ENCODE measurements at places on chromosomes 1 and 21.

DNA sequence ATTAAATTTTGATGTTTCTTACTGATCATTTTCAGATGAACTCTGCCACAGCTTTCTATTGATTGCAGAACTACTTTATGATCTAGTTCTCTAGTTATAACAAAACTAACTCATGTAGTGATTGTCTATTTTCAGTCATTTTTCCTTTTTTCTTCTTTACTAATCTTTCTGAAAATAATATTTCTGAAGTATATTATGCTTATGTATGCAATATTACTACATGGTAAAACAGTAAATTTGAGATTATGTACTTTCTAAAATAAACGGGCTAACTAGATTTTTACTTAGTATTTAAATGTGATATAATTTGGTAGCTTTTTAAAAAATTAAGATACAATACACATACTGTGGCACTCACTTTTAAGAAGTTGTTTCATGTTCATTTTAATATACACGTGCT lies 7.6 kb downstream of the TSNAX start:
- no peak for DNase-seq

DNA sequence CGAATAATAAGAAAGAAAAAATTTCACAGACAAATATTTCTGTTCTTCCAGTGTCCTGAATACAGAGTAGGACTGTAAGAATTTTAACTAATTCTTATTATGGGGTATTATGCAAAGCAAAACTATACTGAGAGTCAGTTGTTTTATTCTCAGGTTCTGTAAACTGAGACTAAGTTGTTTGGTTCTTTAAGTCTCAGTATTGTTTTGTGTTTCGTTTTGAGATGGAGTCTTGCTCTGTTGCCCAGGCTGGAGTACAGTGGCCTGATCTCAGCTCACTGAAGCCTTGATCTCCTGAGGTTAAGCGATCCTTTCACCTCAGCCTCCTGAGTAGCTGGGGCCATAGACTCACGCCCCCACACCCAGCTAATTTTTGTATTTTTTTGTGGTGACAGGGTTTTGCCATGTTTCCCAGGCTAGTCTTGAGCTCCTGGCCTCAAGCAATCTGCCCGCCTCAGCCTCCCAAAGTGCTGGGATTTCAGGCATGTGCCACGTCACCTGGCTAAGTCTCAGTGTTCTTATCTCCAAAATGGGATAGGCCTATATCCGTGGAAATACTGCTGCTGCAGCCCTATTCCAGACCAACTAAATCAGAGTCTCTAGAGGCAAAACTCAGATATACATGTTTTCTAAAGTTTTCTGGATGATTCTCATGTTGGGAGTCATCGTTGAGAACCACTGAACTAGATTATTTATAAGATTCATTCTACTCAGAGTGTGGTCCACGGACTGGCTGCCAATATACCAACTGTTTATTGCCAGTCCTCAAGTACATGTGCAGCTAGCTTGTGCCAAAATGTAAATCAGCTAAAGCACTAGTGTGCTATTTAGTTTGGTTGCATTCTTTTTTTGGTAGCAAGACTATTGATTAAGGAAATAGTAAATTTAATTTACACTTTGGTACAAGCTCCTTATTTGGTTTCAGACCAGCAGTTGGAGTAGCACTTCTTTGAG lies 116.6 kb downstream of the HS2ST1 start:
- DNase-seq = no peak

- DNase-seq = no peak
Measured at GRCh38 chr1:5424802-5425703, 567.2 kb downstream of the NPHP4 start.

- DNase-seq = no peak
Measured at GRCh38 chr1:163414778-163415177, 93.0 kb downstream of the NUF2 start.

GRCh38 chr1:202619505-202619904 lies 90.7 kb downstream of the SYT2 start:
- no peak for DNase-seq

DNA sequence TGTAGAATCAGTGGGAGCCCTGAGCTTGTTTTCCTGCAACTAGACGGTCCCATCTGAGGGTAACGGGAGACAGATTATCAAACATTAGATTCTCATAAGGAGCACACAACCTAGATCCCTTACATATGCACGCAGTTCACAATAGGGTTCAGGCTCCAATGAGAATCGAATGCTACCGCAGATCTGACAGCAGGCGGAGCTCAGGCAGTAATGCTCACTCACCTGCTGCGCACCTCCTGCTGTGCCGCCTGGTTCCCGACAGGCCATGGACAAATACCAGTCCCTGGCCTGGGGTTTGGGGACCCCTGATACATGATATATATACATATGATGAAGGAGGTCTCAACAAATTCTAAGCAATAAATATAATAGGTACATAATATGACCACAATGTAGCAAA lies 19.7 kb upstream of the SMIM12 start:
- DNase-seq = no peak

- DNase-seq = no peak
Measured at GRCh38 chr1:110538921-110539320, 19.9 kb upstream of the KCNA10 start.

GRCh38 chr1:168734946-168735345 lies 5.9 kb upstream of the DPT start:
- DNase-seq = no peak

DNA sequence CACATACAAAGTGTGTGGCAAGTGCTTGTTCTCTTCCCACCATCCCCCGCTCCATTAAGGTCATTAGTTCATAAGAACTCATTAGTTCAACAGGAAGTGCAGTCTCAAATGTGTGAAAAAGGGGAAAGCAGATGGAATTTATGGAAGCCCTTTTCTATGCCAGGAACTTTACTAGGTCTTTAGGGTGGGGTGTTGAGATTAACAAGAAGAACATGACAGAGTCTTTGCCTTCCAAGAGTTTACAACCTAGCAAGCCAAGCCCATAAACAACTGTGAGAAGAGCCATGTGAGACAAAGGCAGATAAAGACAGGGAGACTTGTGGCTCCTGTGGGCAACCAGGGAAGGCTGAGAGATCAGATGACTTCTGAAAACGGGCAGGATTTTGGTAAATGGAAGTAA lies 21.4 kb downstream of the PLEKHA6 start:
- no peak for DNase-seq

DNA sequence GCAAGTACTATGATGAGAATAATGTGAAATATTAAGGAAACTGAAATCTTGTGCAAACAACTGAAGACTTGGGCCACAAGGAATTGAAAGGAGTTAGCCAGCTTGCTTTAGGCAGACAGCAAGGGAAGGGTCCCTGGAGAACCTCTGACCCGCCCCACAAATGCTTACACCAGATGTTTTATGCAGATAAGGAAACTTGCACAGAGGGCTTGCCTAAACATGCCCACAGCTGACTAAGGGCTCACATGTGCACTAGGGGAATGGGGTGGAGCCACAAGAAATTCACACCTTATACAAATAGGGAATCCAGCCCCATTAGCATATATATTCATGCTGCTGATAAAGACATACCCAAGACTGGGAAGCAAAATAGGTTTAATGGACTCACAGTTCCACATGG lies 86.1 kb upstream of the CYYR1 start:
- DNase-seq = no peak

DNA sequence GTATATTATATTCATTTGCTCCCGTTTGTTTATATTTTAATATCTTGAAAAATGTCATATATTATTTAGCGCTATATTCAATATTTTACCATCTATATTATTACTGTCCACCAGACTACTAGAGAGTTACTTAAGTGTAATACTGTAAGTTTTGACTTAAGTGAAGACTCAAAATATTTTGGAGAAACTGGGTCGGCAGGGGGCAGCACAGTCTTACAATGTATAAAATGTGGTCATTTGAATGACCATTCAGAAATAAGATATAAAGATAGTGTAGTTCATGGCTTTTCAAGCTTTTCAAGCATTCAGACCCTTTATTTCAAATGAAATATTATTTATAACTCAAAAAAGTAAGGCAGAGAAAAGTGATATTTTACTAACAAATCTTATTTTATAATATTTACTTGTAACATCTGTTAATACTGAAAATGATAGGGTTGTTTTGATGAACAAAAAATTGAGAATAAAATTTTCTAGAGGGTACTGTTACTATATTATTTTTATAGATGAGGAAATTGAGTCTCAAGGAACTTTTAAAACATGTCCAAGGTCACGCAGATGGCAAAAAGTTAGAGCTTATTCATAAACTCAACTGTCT lies 89.0 kb upstream of the SERTAD4 start:
- peak; percentile 71 for DNase-seq

GRCh38 chr1:245874942-245875580 lies 632.0 kb downstream of the SMYD3 start:
- peak; percentile 79 for DNase-seq

GRCh38 chr1:224621813-224622682 lies 5.9 kb downstream of the CNIH3 start:
- no peak for DNase-seq

DNA sequence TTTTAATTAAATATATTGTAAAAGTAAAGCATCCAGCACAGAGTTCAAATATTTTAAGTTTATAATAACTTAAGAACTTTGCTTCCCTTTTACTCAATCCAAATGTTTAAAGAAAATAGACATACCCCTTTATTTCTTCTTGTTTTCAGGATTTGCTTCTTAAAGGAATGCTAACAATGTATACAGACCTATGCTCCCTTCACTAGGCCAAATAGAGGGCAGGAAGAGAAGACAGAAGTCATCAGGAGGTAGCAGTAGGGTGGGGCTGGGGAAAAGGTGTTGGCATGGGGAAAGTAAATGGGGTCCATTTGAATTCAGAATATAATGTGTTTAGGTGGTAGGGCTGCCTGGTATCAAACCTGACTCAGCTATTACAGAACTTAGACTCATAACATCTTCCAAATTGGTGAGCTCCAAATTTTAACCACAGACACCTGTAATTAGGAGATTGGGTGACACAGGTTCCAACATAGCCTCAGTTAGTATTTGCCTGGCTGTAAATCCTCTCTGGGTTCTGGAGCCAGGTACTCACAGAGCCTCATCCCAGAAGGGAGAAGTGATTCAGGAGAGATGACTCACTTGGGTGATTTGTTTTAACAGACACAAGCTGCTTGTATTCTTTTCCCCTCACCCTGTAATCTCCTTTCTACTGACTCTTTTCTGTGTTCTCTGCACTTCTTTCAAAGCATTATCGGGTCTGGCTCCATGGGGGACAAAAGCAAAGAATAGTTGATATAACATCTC lies 60.1 kb upstream of the DUSP10 start:
- DNase-seq = no peak

DNA sequence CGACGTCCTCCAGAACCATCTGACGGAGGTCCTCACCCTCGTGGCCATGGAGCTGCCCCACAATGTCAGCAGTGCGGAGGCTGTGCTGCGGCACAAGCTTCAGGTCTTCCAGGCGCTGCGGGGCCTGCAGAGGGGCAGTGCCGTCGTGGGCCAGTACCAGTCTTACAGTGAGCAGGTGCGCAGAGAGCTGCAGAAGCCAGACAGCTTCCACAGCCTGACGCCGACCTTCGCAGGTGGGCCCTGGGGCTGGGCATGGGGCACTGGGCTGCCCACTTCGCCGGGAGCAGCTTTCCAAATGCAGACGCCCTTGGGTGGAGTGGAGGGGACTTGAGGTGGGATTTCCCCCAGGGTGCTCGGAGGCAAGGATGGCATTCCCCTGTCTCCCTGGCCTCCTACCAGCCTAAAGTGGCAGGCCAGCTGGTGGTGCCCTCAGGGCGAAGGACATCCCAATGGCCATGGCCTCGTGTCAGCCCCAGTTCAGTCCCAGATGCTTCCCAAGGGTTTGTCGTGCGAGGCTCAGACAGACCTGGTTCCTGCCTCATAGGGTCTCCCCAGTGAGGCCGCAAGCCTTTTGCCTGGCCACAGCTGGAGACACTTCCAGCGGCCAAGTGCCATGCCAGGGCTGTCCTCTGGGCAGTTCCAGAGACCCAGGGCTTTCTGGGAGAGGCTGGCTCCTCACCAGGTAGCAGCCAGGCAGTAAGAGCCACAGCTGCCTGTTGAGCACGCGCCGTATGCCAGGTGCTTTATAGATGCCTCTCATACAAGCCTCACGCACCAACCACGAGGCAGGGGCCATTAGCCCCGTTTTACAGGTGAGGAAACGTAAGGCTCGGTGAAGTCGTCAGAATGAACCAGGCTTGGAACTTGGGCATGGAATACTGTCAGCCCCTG lies 27.8 kb downstream of the H6PD start:
- no peak for DNase-seq

DNA sequence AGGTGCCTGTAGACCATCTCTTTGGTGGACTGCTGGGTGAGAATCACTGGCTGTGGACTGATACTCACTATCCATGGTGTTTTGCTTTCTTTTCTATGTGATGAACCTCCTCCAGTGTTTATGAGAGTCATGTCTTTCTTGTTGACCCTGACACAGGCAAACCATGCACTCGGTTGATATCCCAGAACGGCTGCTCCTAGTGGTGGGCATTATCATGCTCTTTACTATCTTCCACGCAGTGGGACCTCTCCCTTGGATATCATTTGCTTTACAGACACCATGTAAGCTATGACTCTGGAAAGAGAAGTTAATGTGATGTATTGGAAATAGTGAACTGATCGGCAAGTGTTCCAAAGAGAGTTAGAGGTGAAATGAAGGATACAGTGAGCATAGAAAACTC lies 1455.6 kb downstream of the BRINP3 start:
- no peak for DNase-seq

- DNase-seq = no peak
Measured at GRCh38 chr21:36396971-36397370, 11.8 kb downstream of the CHAF1B start.

- no peak for DNase-seq
Measured at GRCh38 chr21:39048064-39048463, 135.2 kb downstream of the PSMG1 start.

DNA sequence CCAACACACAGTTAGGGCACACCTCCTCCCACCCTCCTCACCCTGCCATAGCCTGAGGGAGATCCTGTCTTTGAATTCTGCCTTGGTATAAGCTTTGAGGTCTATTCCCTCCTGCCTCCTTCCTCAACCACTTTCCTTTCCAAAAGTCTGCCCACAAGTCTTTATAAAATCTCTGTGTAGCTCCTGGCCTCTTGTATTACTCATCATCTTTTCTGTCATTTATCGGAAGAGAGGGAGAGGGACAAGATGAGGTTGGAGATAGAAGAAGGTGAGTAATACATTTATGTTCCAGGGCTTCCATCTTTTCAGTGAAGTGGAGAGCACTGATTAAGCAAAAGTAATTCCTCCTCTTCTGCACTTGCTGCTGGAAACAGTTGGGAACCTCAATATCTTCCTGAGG lies 30.5 kb upstream of the EFCAB14 start:
- no peak for DNase-seq

All from Right ventricle myocardium inferior (tissue), 1 donor.